ENCODE measurements at places on chromosomes 3 and 15.
A peak's percentile ranks its signal among the peaks of the same experiment; 100 is the strongest.

DNA sequence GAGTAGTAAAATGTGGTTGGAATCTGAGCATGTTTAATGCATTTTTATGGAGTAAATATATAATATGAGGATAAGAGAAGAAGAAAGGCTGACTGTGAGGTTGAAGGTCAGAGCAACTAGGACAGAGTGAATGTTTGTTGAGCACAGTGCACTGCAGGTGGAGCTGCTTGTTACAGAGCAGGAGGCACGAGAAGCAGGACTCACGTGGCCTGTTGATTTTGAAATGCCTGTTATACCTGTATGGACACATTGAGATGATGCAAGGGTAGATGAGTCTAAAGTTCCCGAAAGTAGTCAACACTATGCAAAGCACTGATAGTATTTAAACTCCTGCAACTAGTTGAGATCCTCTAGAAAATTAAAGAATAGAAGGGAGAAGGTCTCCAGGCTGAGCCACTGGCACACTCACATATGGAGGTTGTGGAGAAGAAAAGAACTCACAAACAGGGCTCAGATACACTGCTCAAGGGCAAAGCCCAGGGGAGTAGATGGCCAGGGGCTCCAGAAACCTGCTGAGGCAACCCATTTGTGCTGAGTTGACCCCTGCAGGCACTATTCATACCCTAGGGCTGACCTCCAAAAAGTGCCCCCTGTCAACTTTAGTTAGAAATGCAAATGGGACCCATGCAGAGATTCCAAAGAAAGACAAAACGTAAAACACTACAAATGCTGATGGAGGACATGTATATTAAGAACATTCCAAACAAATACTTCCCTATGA, 541.5 kb downstream of the GABRG3 start:
- no peak for DNase-seq

GRCh38 chr3:82410366-82410765, 648.9 kb upstream of the GBE1 start:
- no peak for DNase-seq

DNA sequence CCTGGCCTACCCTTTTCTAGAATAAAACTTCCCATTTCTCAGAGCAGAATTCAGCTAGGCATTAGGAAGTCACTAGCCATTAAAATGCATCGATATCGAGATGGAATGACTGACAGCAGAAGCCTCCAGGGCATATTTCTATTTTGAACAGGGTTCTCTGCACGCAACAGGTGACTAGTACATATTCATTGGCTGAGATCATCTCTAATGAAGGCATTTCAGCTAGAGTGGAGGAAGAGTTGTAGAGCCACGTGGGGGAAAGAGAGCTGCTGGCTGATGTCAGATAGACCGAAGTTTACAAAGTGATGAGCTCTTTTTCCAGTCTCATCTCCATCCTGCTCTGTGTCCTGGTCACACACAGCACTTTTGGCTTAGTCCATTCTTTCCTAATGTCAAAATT, 7.5 kb downstream of the TMEM40 start:
- no peak for DNase-seq

DNA sequence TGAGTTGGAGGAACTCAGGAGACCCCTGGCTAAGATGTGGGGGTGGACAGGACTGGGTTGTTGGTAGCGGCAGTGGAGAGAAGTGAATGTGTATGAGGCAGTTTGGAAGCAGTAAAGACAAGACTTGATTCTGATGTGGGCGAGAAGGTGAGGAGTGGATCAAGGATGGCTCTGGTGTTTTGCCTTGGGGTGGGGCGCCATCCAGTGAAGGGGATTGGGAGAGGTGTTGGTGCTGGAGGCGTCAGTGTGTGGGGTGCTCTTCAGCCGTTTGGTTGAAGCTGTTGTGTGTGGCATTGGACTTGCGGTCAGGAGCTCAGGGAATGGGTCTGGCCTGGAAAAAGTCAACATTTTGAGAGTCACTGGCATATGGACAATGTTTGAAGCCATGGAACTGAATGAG, 13.3 kb downstream of the FAN1 start:
- DNase-seq: no peak

DNA sequence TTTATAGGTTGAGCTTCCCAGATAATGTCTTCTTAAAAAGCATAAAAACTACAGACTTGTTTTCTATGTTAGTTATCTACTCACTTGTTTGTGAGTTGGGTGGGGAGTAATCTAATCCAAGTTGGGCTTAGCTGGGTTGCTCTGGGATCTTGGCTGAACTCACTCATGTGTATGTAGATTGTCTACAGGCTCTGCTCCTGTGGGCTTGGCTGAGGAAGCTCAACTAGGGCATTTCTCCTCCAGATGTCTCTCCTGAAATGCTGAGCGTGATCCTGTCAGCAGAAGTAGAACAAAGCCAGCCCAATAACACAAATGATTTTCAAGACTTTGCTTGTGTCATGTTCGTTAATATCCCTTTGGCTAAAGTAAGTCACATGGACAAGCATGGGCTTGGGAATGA, 17.3 kb downstream of the KCNH8 start:
- no peak for DNase-seq

GRCh38 chr3:11212784-11213183, 58.5 kb downstream of the HRH1 start:
- no peak for DNase-seq

- no peak for DNase-seq
These were observed 107.8 kb downstream of the MYRIP start for GRCh38 chr3:39917065-39917773.

- DNase-seq: no peak
These were observed 79.7 kb downstream of the BDH1 start for GRCh38 chr3:197475997-197476525.

DNA sequence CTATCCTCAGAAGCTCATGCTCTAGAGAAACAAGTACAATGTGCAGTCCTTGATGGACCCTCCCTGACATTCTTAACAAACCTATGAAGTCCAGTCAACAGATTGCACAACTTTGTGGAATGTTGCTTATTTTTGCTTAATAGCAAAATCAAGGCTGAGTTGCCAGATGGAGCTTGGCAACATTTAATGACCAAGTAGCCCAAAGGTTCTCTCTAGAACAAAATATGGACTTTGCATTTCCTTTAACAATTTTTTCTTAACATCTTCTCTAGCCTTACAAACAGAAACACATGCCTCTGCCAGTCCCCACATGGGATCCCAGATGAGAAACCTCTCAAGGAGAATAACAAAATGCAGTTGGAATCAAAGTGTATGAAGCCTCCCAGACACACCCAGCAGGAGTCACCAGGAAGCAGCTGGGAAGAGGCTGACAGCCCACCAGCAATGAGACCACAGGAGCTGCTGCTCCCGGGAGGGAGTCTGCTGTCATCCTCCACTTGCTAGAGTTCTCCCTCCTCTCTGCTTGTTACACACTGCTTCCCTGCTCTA, 422.5 kb upstream of the CDIN1 start:
- no peak for DNase-seq

DNA sequence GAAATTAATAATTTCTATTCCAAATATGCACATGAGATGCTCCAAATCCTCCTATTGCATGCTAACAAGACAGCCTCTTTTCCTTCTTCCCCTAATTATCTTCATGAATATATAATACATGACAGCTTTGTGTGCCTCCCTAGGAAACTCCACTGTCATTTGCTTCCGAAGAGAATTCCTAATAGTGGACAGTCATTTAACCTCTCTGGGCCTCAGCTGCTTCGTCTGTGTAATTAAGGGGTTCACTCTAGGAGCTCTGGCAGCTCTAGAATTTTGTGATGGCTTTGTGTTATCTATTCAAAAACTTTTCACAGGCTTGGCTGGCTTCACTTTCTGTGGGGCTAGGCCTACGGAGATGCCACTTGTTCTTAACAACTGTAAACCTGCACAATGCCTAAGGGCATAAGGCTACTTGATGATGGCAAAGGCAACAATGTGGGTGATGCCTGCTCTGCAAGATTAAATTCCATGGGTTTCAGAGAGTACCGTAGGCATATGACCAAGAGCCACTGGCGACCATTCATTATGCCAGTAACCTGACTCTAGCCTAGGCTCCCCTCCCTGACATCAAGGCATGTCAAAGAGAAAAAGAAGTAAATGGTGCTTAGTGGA, 333.8 kb upstream of the UMPS start:
- no peak for DNase-seq

GRCh38 chr3:125594581-125595011, 701 bp downstream of the OSBPL11 start:
- DNase-seq: peak; percentile 28

- DNase-seq: peak; percentile 68
These were observed 125.6 kb downstream of the ETFA start for GRCh38 chr15:76185716-76186115.
